RWPE2 (cell line): ENCODE measurements at places on chromosomes 2 and 18.

- no peaks in the 10 kb centered on the region for H3K27me3 ChIP-seq
- no peaks in the 10 kb centered on the region for H3K4me1 ChIP-seq
- H3K36me3 ChIP-seq, result no peaks in the 10 kb centered on the region
- DNase-seq, result no peak
- H3K4me3 ChIP-seq, result no peak overlapping the region
These were observed 38.0 kb downstream of the LINC00305 start for GRCh38 chr18:64110692-64111480.

DNA sequence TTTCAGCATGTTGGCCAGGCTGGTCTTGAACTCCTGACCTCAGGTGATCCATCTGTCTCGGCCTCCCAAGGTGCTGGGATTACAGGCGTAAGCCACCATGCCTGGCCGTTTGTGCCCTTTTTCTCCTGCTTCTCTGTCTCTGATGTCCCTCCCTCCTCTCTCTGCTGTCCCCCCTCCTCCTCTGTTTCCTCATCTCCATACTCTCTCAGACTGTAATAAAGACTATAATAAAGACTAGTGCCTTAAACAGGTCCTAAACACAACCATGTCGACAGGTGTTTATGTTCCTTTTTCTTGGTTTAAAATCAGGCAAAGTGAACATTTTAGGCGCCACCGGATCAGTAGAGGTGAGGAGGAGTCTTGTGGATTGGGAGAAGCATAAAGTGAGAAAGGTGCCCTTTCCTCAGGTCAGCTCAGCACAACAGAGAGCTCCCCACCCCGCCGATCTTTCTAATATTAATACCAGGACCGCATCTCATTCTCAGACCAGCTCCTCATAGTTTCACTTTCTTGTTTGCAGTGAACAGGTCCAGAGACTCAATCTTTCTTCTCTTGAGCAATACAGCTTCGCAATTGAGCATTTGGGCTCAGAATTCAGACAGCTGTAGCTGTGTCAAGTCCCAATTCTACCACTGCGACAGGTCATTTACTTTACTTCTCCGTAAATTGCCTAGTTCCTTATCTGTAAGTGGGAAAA, 23.7 kb downstream of the TIMM21 start:
- H3K4me3 ChIP-seq, result no peak overlapping the region
- no peaks in the 10 kb centered on the region for H3K36me3 ChIP-seq
- no peak overlapping the region for H3K27ac ChIP-seq
- DNase-seq, result no peak
- H3K27me3 ChIP-seq, result no peaks in the 10 kb centered on the region
- no peaks in the 10 kb centered on the region for H3K4me1 ChIP-seq

DNA sequence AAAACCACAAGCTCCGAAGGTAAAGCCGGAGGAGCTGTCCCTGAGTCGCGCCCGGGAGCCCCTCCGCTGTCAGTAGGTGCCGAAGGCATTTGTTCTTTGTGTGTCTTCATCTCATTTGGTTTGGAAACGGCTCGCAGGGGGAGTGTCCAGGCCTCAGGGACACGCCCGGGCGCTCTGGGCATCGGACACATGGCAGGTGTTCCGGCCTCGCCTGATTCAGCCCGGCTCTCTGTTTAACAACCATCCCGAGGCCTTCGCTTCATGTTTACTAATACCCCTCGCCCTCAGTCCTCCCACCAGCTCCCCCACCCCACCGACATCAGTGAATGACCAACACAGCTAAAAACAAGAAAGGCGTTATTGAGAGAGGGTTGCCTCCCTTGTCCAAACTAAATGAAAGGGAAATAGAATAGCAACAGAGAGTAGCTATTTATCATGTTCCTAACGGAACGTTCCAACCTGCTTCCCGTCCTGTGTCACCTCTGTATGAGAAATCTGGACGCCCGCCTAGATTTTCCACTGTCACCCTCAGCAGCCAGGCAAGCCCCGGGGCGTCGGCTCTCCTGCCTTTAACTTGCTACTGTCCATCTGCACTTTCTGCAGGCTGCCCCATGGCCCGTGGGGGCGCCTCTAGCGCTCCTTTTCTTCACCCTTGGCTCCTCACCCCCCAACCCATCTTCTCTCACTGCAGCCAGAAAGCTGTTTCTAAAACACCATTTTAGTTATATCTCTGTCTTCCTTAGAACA, 73.9 kb downstream of the MYCN start:
- no peak for DNase-seq
- no peak overlapping the region for H3K27ac ChIP-seq
- H3K27me3 ChIP-seq, result peaks cover 6% of the 10 kb centered on the region
- H3K4me3 ChIP-seq, result no peak overlapping the region
- H3K36me3 ChIP-seq, result no peaks in the 10 kb centered on the region

GRCh38 chr18:31574359-31574758, 17.3 kb upstream of the TTR start:
- H3K27ac ChIP-seq, result no peak overlapping the region
- H3K4me3 ChIP-seq, result no peak overlapping the region
- no peaks in the 10 kb centered on the region for H3K4me1 ChIP-seq
- no peaks in the 10 kb centered on the region for H3K36me3 ChIP-seq

- no peaks in the 10 kb centered on the region for H3K27me3 ChIP-seq
- no peak overlapping the region for H3K4me3 ChIP-seq
- H3K27ac ChIP-seq, result peak overlapping the region; percentile 100
These were observed 94.3 kb upstream of the KLF7 start for GRCh38 chr2:207260021-207260420.

DNA sequence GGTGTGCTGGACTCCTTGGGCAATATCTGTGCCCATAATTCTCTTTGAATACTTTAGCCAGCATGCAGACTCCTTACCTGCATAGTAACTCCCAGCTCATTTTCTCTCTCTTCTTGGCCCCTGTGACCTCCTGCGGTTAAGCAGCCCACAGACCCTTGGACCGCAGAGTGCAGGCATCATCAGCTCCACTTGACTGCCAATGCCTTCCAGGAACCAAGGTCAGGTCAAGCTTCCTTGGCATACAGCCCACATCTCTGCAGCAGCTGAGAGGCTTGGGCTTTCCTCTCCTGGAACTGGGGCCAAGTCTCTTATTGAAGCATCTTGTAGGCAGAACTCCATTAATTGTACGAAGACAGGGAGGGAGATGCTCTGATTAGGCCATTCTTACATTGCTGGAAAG, 130.1 kb upstream of the PIEZO2 start:
- no peaks in the 10 kb centered on the region for H3K4me1 ChIP-seq
- no peak overlapping the region for H3K27ac ChIP-seq
- DNase-seq, result no peak

- no peaks in the 10 kb centered on the region for H3K4me1 ChIP-seq
- no peak for DNase-seq
- no peak overlapping the region for H3K4me3 ChIP-seq
- H3K36me3 ChIP-seq, result no peaks in the 10 kb centered on the region
These were observed 115.4 kb downstream of the MRO start for GRCh38 chr18:50704357-50704940.

DNA sequence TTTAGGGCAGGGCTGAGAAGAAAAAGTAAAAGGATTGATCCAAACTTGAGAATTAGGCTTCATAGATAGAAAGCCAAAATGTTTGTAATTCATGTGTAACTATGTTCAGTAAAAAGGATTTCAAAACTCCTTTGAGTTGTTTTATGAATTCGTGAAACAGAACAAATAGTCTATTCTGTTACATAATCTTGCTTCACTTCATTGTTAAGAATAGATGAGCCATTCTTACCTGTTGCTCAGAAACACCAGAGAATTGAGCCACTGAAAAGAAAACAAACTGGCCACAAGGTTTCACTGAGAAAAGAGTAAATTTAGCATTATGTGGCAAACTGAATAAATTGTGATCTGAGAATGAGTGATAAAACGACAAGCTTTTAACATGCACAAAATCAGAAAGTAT, 4.5 kb upstream of the ITPRID2 start:
- H3K27ac ChIP-seq, result peak overlapping the region; percentile 4
- H3K36me3 ChIP-seq, result no peaks in the 10 kb centered on the region
- no peak overlapping the region for H3K4me3 ChIP-seq
- H3K4me1 ChIP-seq, result peaks cover 29% of the 10 kb centered on the region

DNA sequence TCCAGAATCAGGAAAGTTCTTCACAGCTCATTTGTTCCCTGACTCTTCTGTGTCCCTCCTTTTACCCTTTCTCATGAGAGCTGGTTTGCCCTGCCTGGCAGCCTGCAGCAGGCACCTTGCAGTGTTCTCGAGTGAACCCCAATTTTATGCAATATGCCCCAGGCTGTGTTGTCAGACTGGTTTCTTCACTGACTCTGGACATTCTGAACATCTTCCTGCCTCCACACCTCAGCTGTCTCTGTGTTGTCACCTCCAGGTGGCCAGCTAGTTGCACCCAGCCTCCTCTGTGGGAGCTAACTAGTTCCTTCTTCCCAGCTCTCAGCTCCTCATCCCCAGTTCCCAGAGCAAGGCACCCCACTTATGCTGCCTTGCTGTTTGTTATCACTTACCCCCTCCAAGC, 5.5 kb downstream of the SETBP1 start:
- no peak overlapping the region for H3K27ac ChIP-seq
- no peaks in the 10 kb centered on the region for H3K36me3 ChIP-seq
- DNase-seq, result no peak
- no peaks in the 10 kb centered on the region for H3K27me3 ChIP-seq

GRCh38 chr2:236720974-236721540, 151.4 kb downstream of the ACKR3 start:
- peaks cover 22% of the 10 kb centered on the region for H3K4me1 ChIP-seq
- no peak for DNase-seq
- no peaks in the 10 kb centered on the region for H3K36me3 ChIP-seq

- no peak overlapping the region for H3K4me3 ChIP-seq
- H3K4me1 ChIP-seq, result no peaks in the 10 kb centered on the region
- H3K36me3 ChIP-seq, result no peaks in the 10 kb centered on the region
- H3K27me3 ChIP-seq, result no peaks in the 10 kb centered on the region
- no peak for DNase-seq
These were observed 618.4 kb downstream of the BCL11A start for GRCh38 chr2:59935005-59935404.

DNA sequence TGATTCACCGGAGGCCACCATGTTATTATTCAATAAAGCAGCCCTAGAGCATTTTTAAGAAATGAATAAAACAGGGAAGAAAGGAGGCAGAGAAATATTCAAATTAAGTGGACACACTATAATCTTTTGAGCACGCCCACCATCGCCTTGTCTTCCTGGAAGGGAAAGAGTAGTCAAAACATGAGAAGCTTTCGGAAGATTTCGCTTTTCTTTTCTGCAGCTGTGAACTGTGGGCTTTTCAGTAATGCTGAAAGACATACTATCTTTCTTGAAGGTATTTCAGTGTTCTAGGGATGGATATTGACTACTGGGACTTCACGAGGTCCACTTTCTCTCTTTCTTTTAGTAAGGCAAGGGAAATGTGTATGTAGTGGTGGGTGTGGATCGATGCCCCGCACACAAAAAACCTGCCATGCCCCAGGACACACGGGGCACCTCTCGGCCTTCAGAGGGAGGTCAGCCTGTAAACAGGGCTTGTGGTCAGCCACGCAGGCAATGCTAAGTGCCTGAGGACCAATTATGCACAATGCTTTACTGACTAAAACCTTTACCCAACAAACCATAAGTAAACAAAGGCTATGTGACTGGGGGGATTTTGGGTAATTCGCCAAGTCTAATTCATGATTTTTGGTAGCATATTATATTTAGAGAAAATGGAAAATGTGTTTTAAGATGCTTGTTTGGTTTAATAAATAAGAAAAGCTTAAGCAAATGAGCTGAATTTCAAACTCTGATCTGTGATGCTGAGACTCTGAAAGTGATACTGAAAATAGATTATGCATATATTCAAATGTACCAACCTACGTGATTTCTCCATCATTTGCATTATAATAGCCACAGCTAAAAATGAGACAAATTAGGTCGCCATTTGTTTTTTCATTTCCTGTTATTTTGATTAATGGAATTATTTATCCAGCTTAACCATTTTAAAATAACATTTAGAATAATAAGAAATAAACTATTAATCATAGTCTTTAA, 130.5 kb downstream of the ZNF516 start:
- no peak overlapping the region for H3K4me3 ChIP-seq
- H3K36me3 ChIP-seq, result peaks cover 31% of the 10 kb centered on the region
- no peak for DNase-seq
- no peaks in the 10 kb centered on the region for H3K27me3 ChIP-seq
- H3K4me1 ChIP-seq, result no peaks in the 10 kb centered on the region

GRCh38 chr2:44358503-44358902, 2.8 kb downstream of the PREPL start:
- DNase-seq, result no peak
- H3K27ac ChIP-seq, result peak overlapping the region; percentile 12
- H3K4me1 ChIP-seq, result peaks cover 16% of the 10 kb centered on the region
- H3K36me3 ChIP-seq, result peaks cover 4% of the 10 kb centered on the region; the same call in 1 of the 2 replicates
- H3K27me3 ChIP-seq, result no peaks in the 10 kb centered on the region
- no peak overlapping the region for H3K4me3 ChIP-seq

- peaks cover 11% of the 10 kb centered on the region for H3K4me1 ChIP-seq
- H3K36me3 ChIP-seq, result no peaks in the 10 kb centered on the region
- H3K27ac ChIP-seq, result no peak within 1 kb of the TSS
- peaks cover 13% of the 10 kb centered on the region for H3K27me3 ChIP-seq
- DNase-seq, result no peak
These were observed at the start of gene HAAO for GRCh38 chr2:42792583-42793333. Gene HAAO, minus strand, starts transcription at chr2:42792583. Its CDS starts 47 bp downstream, at chr2:42792536.

- no peaks in the 10 kb centered on the region for H3K36me3 ChIP-seq
- no peak for DNase-seq
- peaks cover 16% of the 10 kb centered on the region for H3K4me1 ChIP-seq
- no peaks in the 10 kb centered on the region for H3K27me3 ChIP-seq
- H3K4me3 ChIP-seq, result peak overlapping the region; percentile 82
These were observed 600 bp downstream of the KATNAL2 start for GRCh38 chr18:46917803-46918600.

GRCh38 chr2:10019174-10019573, 24.2 kb upstream of the KLF11 start:
- peaks cover 9% of the 10 kb centered on the region for H3K4me1 ChIP-seq
- DNase-seq, result no peak
- no peaks in the 10 kb centered on the region for H3K36me3 ChIP-seq
- H3K27me3 ChIP-seq, result no peaks in the 10 kb centered on the region
- no peak overlapping the region for H3K4me3 ChIP-seq

- H3K4me1 ChIP-seq, result no peaks in the 10 kb centered on the region
- DNase-seq, result no peak
- H3K36me3 ChIP-seq, result no peaks in the 10 kb centered on the region
- no peak overlapping the region for H3K4me3 ChIP-seq
These were observed 1137.6 kb upstream of the NXPH2 start for GRCh38 chr2:139917690-139918384.

DNA sequence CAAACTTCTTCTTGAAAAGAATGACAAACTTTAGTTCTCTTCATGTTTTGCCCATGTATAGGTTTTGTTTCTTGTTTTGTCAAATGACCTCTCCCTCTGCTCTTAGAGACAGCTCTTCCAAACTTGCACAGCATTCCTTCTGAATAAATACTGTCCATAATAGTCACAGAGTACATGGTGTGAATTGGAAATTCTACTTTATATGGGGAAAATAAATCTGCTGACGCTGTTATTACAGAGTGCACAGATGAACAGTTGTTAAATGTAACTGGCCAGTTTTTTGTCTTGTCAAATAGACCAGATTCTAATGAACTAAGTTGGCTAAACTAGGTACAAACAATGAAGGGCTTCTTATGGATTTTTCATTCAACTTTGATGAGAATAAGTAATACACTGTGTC, 115.8 kb upstream of the DTNA start:
- H3K36me3 ChIP-seq, result no peaks in the 10 kb centered on the region
- H3K27ac ChIP-seq, result no peak overlapping the region
- DNase-seq, result no peak
- H3K4me1 ChIP-seq, result no peaks in the 10 kb centered on the region
- H3K27me3 ChIP-seq, result peaks cover 12% of the 10 kb centered on the region
- no peak overlapping the region for H3K4me3 ChIP-seq

GRCh38 chr2:234963773-234964615, 12.2 kb downstream of the SH3BP4 start:
- peaks cover 5% of the 10 kb centered on the region; the same call in 1 of the 2 replicates for H3K36me3 ChIP-seq
- H3K4me1 ChIP-seq, result peaks cover 30% of the 10 kb centered on the region
- DNase-seq, result peak; percentile 81
- no peaks in the 10 kb centered on the region for H3K27me3 ChIP-seq
- H3K27ac ChIP-seq, result peak overlapping the region; percentile 65
